ENCODE measurements at places on chromosomes 3 and 15. TPM values are rescaled to one million over a fixed set of nuclear protein-coding genes. Genes with fewer than 3 reads are reported as not detected.

GRCh38 chr3:119817071-119817470, 35.2 kb downstream of the NR1I2 start:
- DNase-seq = peak; percentile 12

The PDE8A gene
- total RNA-seq = 33.1 TPM

GRCh38 chr3:156507285-156507684, 47.6 kb downstream of the SSR3 start:
- no peak for DNase-seq

- DNase-seq = no peak
These were observed 556 bp downstream of the CRYBG3 start for GRCh38 chr3:97822359-97822775.

DNA sequence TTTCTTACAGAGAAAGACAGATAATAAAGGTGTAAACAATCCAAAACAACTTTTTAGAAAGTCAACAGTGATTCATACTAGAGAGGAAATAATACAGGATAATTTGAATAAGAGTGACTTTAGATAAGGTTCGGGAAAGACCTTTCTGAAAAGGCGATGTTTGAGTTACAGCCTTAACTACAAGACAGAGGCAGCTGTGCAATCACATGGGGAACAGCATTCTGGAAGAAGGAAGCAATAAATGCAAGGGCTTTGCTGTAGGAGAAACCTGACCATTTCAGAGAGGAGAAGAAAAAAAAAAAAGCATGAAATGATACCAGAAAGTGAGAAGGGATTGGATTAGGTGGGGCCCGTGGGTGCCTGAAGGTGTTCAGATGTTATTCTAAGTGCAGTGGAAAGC, 200.6 kb upstream of the ATP11B start:
- no peak for DNase-seq

The ADCY5 gene
- total RNA-seq = 23.5 TPM

- DNase-seq = no peak
These were observed 304.4 kb downstream of the DOCK3 start for GRCh38 chr3:50978991-50979667.

The ONECUT1 gene
- total RNA-seq = 1.5 TPM

The PLA1A gene
- total RNA-seq = 0.73 TPM

DNA sequence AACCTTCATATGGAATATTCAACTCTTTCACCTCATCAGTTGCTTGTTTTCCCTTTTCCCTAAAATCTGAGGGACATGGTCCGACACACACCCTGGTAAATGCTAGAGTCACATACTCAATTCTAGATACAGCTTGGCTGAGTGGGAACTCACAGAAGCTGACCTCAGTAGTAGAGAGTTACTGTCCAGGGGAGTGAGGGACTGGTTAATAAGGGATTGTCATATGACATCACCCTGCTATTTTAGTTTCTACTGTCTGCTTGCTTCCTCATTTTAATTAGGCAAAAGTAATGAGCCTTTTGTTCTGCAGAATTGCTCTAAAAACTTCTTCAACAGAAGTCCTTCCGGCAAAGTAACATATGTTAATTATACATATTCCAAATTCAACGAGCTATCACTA, 244.5 kb downstream of the ZIC4 start:
- peak; percentile 46 for DNase-seq

DNA sequence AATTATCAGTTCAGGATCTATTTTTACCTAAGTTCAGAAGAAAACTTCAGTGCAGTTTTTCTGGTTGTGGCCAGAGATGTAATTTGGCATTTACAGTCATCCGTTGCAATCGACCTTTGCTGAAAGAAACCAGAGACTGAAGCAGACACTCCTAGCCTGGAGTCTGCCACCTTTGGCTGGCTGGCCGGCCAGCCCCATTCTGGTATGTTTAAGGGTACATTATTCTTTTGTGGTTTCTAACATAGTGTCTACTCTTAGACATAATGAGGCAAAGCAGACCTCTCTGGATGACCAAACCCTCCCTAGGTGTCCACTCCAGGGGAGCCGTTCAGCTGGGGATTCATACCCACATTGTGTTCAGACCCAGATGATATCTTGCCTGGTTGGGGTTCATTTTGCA, 275.9 kb upstream of the TPM1 start:
- no peak for DNase-seq

GRCh38 chr3:148439254-148439822, 258.4 kb upstream of the AGTR1 start:
- no peak for DNase-seq

The CLASP2 gene
- 697 TPM for total RNA-seq

DNA sequence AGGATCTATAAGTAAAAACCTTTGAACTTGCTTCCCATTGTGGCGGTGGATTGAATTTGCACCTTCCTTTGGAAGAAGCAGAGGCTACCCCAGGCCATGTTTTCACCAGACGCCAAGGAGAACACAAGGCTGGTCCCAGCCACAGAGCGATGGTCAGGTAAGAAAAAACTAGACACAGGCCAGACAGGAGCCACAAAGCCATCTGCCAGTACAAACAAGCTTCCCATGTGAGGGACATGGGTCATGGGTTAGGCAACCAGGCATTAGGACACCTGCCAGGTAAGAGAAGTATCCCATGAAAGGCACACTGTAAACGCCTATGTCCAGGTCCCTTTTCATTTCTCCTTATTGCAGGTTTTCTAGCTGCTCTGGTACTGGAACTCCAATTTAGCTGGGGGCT, 190.2 kb downstream of the KLF13 start:
- no peak for DNase-seq

All from cerebellum (tissue), 4 donors.